Stimulated activated CD4-positive, alpha-beta T cell treated with anti-CD3 and anti-CD28 coated beads, Interleukin-4, amount 100 ng/mL, for 48 hours (primary cell): ENCODE measurements at places on chromosomes 1 and 21.

GRCh38 chr1:245800901-245801605 lies 646.3 kb downstream of the KIF26B start:
- DNase-seq = no peak

- DNase-seq = no peak
These were observed 13.4 kb downstream of the NHLH2 start for GRCh38 chr1:115827452-115828044.

DNA sequence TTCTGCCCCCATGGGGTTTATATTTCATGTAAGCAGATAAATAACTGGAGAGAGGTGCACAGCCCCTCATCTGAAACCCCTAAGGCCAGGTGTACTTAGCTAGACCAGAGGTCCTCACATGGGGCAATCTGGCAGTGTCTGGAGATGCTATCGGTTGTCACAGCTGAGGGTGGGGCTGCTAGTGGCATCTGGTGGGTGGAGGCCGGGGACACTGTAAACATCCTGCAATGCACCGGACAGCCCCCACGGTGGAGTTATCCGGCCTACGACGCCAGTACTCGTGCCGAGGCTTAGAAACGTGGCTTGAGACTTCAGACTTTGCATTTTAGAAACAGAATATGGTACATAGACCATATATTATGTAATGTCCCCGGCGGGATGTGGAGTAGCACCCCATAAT lies 186.5 kb upstream of the VAMP3 start:
- DNase-seq = no peak

- no peak for DNase-seq
These were observed 123.1 kb downstream of the MATN1 start for GRCh38 chr1:30600258-30600657.

DNA sequence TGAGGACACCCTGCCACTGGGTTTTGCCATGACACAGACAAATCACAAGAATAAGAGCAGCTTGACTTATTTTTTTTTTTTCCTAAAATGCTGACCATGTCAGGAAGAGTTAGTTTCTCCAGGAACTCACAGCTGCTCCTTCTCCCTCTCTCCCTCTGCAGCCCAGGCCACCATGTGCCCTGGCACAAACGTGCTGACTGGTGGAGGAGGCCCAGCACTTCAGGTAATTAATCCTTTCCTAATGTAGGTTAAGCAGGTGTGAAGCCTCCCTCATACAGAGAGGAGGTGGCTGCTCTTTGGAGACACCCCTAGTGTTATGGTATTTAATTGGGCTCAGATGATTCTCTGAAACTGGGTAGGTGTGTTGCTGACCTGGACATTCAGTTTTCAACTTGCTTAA lies 129.8 kb upstream of the USH2A start:
- DNase-seq = no peak

GRCh38 chr1:169680377-169681019 lies 30.9 kb downstream of the SELL start:
- DNase-seq = peak; percentile 65
